Stimulated activated CD8-positive, alpha-beta memory T cell treated with anti-CD3 and anti-CD28 coated beads, Interleukin-7, amount 100 ng/mL, for 48 hours (primary cell): ENCODE measurements at places on chromosomes 3 and 15.

GRCh38 chr3:42289026-42289425 is 23.0 kb upstream of the CCK start:
- no peak for DNase-seq

DNA sequence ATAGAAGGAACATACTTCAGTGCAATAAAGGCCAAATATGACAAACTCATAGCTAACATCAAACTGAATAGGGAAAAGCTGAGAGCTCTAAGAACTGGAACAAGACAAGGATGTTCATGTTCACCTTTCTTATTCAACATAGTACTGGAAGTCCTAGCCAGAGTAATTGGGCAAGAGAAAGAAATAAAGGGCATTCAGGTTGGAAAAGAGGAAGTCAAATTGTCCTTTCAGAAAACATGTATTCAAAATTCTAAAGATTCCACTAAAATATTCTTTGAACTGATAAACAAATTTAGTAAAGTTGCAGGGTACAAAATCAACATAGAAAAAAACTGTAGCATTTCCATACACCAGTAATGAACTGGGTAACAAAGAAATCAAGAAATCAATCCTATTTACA is 12.2 kb upstream of the ZNF197 start:
- no peak for DNase-seq

GRCh38 chr3:42165211-42165610 is 74.1 kb downstream of the TRAK1 start:
- DNase-seq: no peak

DNA sequence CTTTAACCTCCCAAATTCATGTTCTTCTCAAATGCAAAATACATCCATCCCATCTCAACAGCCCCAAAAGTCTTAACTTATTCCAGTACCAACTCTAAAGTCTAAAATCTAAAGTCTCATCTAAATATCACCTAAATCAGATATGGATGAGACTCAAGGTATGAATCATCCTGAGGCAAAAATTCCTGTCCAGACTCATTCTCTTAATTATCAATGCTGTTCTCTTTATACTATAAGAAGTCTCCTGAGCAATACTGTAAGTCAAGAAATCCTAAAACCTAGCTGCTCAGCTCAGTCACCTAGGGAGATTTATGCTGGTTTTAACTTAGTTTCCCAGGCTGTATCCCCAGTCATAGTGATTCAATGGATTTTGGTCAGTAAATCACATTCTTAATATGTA is 11.1 kb downstream of the RAD18 start:
- no peak for DNase-seq

DNA sequence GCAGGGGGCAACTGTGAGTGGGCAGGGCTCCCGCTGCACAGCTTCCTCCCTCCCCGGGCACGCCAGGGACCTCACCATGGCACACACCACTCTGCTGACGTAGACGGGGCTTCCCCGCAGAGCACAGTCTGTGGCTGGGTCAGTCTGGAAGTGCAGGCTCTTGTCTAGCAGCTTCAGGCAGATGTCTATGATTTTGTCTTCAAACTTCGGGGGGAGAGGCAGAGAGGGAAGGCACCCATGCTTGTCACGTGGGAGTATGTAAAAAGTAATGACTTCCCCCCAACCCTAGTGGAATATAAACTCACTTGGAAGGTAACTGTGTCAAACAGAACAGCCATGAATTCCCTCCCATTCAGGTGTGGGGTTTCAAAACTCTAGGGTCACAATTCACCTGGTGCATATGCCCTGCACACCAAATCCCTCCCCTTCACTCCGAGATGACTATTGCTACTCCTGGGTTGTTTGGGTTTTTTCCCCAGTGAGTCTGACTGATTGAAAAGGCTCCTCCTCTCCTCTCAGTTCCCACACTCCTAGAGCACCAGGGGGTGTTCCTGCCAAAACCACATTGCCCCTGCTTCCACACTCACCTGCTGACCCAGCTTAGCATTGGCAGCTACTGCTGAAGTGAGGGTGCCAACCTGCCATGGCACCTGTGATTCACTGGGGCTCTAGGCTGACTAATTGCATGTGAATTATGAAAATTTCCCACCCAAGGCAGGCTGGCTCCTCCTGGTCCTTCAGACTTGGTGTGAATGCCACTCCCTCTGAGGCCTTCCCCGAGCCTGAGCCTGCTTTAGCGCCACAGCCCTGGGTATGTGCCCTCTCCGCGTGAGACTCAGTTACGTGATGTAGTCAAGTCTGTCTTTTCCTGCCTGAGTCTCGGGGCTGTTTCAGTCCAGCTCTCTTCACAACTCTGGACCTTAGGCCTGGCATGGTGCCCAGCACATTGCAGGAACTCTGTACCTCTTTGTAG is 13.0 kb downstream of the TGM5 start:
- DNase-seq: no peak

- no peak for DNase-seq
Observed at GRCh38 chr15:76204916-76205460, 106.3 kb downstream of the ETFA start.

- DNase-seq: no peak
Observed at GRCh38 chr3:16468336-16469098, 45.0 kb downstream of the RFTN1 start.

DNA sequence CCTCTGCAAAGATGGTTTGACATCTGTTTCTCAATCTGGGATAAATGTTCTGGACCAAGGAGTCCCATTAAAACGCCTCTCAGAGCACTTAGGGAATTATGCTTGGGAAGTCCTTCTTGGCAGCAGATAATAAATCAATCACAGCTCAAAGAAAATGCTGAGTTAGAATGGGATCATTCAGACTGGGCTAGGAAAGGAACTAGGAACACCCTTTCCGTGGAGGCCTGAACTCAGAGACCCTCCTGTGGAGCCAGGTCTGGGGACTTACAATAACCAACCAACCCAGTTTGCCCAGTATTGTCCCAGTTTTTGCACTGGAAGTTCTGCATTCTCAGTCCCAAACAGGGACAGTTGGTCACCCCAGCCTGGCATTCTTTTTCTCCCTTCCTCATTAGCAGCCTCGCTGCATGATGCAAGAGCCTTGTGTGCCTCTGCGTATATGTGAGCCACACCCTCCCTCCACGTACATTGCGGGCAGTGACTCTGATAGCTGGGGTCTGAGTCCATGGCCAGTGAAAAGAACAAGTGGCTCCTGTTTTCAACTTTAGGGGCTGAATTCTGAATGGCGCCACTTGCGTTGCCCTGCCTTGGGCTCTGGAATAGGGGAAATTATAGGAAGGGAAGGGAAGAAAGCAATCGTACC is 88.7 kb downstream of the SEMA5B start:
- no peak for DNase-seq

GRCh38 chr3:45443459-45443858 is 55.1 kb downstream of the LARS2 start:
- DNase-seq: no peak

GRCh38 chr15:99930696-99931095 is 197.5 kb upstream of the LYSMD4 start:
- DNase-seq: no peak

DNA sequence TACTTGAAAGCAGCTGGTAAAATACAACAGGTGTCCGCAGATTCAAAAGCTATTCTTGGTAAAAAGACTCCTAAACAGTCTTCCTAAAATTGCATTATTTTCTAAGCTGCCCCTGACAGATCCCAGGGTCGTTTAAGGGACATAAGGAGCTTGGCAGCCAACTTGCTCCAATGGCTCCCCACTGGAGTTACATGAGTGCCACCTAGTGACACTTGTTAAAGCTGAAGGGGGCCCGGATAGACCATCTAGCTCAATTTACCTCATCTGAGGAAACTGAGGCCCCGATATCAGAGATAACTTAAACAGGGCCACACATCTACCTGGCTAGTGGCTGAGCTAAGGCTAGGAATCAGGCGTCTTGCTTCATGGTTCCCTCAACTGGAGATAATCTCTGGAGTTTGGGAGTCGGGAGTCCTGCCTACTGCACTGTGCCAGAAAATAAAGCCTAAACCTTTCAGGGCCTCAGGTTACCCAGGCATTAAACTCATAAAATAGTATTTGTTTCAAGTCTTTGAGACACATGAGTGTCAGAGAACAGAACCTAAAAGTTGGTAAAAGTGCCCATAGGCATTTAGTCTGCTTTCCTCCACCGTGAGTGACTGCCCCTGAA is 6.5 kb upstream of the TBC1D23 start:
- DNase-seq: no peak
